HCT116 (cell line): ENCODE measurements at places on chromosomes 11 and 22. TPM values are rescaled to one million over a fixed set of nuclear protein-coding genes. Genes with fewer than 3 reads are reported as not detected.

Gene RNF215
- 20.2 TPM for total RNA-seq

Gene IGLL1
- total RNA-seq, result not detected

Gene MYOD1
- total RNA-seq, result not detected

Gene ADAMTS15
- total RNA-seq, result 0.44 TPM

Gene F2
- 0.47 TPM for total RNA-seq

Gene LRRC74B
- not detected for total RNA-seq

Gene MUC2
- total RNA-seq, result 0.47 TPM

Gene KDM4E
- total RNA-seq, result not detected

DNA sequence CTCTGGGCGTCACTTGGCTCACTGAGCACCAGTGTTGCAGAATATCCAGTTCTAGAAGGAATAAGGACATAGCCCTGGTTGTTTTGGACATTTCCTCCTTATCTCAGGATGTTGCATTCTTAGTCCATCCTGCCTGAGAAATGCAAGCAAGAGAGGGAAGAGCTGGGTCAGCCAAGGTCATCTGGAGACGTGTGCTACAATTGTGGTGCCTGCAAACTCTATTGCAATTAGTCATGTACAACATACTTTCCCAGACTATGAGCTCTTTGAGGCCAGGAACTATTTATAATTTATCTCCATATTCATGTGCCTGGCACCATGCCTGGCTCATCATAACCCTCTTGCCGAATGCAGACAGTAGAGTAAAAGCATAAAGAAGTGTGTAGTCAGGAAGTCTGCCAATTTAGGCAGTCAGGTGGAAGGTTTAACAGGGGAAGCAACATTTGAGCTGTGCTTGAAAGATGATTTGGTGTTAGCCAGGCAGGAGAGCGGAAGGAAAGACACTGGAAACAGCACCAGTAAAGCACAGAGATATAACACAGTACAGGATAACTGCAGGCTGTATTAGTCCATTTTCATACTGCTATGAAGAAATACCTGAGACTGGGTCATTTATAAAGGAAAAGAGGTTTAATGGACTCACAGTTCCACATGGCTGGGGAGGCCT lies 129.4 kb upstream of the PAX6 start:
- H3K4me1 ChIP-seq, result no peaks in the 10 kb centered on the region
- no peak for DNase-seq
- H3K27ac ChIP-seq, result no peak overlapping the region
- no peaks in the 10 kb centered on the region for H3K36me3 ChIP-seq
- no peaks in the 10 kb centered on the region for H3K27me3 ChIP-seq

DNA sequence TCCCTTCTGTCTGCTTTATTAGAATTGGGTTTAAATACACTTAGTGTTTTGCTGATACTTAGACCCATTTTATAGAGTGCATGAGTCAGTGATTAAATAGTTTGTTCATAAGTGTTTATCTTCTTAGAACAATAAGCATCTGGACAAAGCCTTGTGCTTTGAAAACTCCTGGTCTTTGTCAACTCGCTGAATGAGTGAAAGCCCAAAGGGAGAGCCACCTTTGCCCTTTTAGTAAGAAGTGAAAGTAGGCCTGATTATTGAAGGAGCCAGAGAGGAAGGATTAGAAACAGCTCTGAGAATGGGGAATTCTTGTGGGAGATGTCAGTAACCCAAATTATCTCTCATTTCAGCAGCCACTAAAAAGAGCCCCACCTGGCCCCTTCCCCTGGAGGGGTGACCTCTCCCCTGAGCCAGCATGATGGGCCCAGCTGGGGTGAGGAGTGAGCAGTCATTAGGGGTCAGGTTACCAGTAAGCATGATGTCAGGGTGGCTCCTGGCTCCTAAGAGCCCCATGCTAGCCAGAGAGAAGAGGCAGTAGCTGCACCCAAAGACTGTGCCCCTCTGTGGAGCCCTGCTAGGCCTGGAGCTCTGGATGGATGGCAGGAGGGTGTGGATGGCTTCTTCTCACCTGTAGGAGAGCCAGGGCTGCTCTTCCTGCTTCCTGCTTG lies 125.1 kb upstream of the E2F8 start:
- H3K4me1 ChIP-seq, result no peaks in the 10 kb centered on the region
- H3K36me3 ChIP-seq, result no peaks in the 10 kb centered on the region
- no peak overlapping the region for H3K4me3 ChIP-seq
- peaks cover 71% of the 10 kb centered on the region for H3K27me3 ChIP-seq
- no peak overlapping the region for H3K27ac ChIP-seq
- DNase-seq, result no peak

DNA sequence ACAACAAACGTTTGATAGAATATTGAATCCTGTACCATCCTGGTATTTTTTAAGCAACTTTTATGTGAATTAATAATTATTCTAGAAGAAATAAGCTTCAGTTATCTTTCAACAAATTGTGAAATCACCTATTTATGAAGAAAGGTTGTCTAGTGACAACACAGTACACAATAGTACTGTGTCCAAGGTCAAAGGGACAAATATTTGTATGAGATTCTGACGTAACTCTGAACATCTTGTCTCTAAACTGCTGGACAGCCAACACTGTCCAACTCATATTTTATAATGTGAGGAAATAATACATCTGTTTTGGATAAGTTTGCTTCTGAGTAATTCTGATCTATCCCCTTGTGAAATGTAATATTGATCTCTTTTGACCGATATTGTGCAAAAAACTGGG lies 18.9 kb downstream of the CASP5 start:
- no peaks in the 10 kb centered on the region for H3K36me3 ChIP-seq
- H3K4me1 ChIP-seq, result peaks cover 12% of the 10 kb centered on the region
- no peak for DNase-seq
- H3K27ac ChIP-seq, result no peak overlapping the region

DNA sequence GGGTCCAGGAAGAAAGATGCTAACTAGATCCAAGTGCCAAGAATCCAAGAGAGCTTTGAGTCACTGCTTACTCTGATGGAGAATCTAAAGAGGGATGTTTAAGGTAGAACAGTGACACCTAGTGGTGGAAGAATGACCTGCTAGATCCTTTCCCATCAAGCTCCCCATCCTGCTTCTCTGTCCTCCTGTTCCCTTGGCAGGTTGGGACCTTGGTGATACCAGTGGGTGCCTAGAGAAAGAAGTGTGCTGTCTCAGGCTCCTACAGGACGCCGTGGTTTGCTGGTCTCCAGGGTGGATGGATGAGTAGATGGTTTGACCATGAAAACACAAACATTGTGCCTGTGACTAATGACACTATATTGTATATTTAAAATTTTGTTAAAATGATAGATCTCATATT lies 383.7 kb downstream of the TMEM135 start:
- peak; percentile 68 for DNase-seq
- H3K27me3 ChIP-seq, result no peaks in the 10 kb centered on the region; the same call in 1 of the 2 replicates
- no peak overlapping the region for H3K4me3 ChIP-seq
- no peak overlapping the region for H3K27ac ChIP-seq

DNA sequence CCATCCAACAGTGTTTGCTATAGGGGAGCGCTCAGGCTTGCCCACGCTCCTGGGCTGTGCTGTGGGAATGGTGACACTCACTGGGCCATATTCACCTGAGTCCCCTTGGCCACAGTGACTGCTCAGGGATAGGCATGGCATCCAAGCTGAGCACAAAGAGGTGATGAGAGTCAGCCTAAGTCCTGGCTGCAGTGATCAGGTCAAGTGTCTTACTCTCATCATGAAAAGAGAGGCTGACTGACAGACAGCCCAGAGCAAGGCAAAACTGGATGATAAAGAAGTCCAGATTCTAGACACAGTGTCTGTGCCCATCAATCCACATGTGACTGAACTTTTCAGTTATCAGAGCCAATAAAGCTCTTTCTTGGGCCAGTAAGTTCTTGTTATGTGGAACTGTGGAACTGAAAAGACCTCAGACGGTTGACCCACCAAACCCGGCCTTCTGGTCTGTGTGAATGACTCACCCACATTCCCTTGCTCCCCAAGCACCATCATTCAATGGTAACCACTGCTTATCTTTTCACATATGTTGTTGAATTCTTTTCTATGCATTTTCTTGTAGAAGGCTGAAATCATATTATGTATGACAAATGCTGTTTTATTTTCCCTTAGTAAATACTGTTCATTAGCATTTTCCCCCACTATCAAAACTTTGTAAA lies 43.2 kb upstream of the YPEL1 start:
- no peak overlapping the region for H3K27ac ChIP-seq
- no peaks in the 10 kb centered on the region for H3K27me3 ChIP-seq
- no peak overlapping the region for H3K4me3 ChIP-seq
- no peak for DNase-seq
- H3K4me1 ChIP-seq, result no peaks in the 10 kb centered on the region

DNA sequence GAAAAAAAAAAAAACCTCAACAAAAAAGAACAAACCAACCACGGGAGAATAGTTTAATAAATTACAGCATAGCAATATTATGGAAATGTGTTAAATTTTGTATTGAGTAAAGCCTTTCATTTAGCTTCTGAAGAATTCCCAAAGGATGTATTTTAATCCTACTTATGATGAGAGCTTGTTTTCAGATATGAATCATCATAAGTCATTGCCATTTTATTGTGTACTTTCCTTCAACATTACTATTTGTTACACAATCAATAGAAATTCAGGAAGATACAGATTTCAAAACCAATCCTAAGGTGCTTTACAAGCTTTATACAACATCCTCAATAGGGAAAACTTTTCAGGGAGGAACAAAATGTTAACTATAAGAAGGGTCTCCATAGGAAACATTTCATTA lies 200.6 kb upstream of the CTSC start:
- H3K4me3 ChIP-seq, result no peak overlapping the region
- no peak overlapping the region for H3K27ac ChIP-seq
- H3K36me3 ChIP-seq, result no peaks in the 10 kb centered on the region
- peaks cover 33% of the 10 kb centered on the region for H3K4me1 ChIP-seq
- no peak for DNase-seq

- H3K27ac ChIP-seq, result no peak overlapping the region
- no peak overlapping the region for H3K4me3 ChIP-seq
- no peak for DNase-seq
- H3K27me3 ChIP-seq, result no peaks in the 10 kb centered on the region
These were observed 1476.5 kb downstream of the TBC1D22A start for GRCh38 chr22:48238966-48239365.

- no peak overlapping the region for H3K4me3 ChIP-seq
- H3K4me1 ChIP-seq, result no peaks in the 10 kb centered on the region
- H3K36me3 ChIP-seq, result peaks cover 24% of the 10 kb centered on the region
- no peak for DNase-seq
- peak overlapping the region; percentile 10; the same call in 1 of the 2 replicates for H3K27ac ChIP-seq
- no peaks in the 10 kb centered on the region for H3K27me3 ChIP-seq
These were observed 14.5 kb downstream of the CARS1 start for GRCh38 chr11:3042496-3043314.

- no peak overlapping the region for H3K27ac ChIP-seq
- H3K4me1 ChIP-seq, result no peaks in the 10 kb centered on the region
- H3K36me3 ChIP-seq, result no peaks in the 10 kb centered on the region
- no peaks in the 10 kb centered on the region for H3K27me3 ChIP-seq
- no peak for DNase-seq
These were observed 124.1 kb downstream of the MAML2 start for GRCh38 chr11:96218901-96219300.

DNA sequence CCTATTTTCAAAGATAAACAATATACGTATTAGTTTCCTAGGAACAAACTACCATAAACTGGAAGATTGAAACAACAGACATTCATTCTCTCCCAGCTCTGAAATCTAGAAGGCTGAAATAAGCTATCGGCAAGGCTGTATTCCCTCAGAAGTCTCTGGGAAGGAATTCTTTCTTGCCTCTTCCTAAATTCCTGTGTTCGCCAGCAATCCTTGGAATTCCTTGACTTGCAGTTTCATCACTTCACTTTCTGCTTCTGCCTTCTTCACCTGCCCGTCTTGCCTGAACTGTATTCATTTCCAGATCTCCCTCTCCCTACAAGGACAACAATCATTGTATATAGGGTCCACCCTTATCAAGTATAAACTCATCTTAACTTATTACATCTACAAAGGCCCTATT lies 17.7 kb upstream of the PRDM10 start:
- no peaks in the 10 kb centered on the region for H3K27me3 ChIP-seq
- H3K36me3 ChIP-seq, result no peaks in the 10 kb centered on the region
- DNase-seq, result no peak
- H3K4me3 ChIP-seq, result no peak overlapping the region
- H3K4me1 ChIP-seq, result peaks cover 19% of the 10 kb centered on the region
- H3K27ac ChIP-seq, result no peak overlapping the region

DNA sequence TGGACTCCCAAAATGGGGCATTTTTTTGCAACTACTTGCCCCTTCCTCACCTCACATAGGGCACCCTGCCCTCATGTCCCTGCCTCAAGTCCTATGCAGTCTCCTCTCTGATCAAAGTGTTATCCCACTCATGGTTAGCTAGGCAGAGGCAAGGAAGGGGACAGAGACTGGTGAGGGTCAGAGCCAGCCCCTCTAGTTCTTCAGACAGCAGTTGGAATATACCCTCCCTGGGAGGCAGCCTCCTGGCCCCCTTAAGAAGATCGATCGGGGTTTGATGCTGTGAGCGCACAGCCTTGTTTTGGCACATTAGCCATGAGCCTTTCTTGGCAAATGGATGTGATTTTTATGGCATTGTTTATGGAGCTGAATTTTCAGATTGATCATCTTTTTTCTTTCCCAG lies 436.9 kb downstream of the BUD13 start:
- DNase-seq, result no peak
- H3K4me3 ChIP-seq, result no peak overlapping the region
- H3K4me1 ChIP-seq, result no peaks in the 10 kb centered on the region
- H3K36me3 ChIP-seq, result no peaks in the 10 kb centered on the region
- no peak overlapping the region for H3K27ac ChIP-seq

DNA sequence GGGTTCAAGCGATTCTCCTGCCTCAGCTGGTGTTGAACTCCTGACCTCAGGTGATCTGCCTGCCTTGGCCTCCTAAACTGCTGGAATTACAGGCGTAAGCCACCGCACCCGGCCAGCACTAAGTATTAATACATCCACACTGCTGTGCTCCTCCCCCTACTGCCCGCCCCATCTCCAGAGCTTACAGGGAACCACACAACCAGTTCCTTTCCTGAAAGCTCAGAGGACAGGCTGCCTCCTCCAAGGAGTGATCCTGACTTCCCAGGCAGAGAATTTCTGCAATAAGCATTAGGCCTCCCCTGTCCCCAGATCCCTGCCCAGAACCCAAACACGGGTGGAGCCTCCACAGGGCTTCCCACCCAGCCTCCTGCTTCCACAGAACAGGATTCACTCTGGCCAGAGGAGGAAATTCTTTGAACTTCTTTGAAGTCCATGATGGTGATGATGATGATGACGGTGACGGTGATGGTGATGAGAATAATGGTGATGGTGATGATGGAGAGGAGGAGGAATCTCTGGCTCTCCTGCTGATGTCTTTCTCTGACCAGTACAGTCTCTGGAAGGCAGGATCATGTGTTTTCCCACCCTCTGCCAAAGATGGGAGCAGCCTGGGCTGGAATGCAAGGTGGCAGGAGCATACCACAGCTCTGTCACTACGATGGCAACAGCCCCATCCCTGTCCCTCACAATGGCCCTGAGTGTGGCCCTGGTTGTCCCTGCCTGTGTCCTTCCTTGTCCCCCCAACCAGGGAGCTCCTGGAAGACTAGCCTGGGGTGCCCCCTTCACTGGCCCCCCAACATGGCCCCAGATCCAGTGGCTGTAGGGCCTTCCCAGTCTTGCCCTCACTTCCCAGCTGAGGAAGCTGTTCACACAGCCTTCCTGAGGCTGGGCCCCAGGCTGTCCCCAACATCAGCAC lies 33.5 kb upstream of the CSNK1E start:
- no peak overlapping the region for H3K4me3 ChIP-seq
- H3K27me3 ChIP-seq, result no peaks in the 10 kb centered on the region
- H3K4me1 ChIP-seq, result peaks cover 6% of the 10 kb centered on the region; the same call in 1 of the 2 replicates
